ENCODE measurements at places on chromosomes 5 and 9.

- no peak for DNase-seq
These were observed 80.6 kb downstream of the WNK2 start for GRCh38 chr9:93264338-93265125.

- no peak for DNase-seq
These were observed 514.7 kb upstream of the GRIN3A start for GRCh38 chr9:102253099-102253498.

DNA sequence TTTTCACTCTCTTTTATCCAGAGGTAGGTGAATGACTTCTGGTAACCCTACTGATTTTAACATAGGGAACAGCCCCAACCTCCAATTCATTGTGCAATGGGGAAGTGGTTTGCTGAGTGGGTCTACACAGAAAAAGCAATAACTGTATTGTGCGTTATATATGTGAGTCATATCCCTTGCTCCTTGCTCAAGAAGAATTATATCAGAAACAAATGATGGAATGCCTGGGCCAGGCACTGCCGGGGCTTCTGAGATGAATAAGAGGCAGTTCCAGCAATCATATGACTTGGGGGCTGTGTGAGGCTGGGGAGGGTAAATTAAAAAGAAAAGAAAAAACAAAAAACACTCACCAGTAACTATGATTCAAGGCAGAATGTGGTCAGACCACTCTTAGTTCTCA, 79.2 kb upstream of the ABCA1 start:
- no peak for DNase-seq

DNA sequence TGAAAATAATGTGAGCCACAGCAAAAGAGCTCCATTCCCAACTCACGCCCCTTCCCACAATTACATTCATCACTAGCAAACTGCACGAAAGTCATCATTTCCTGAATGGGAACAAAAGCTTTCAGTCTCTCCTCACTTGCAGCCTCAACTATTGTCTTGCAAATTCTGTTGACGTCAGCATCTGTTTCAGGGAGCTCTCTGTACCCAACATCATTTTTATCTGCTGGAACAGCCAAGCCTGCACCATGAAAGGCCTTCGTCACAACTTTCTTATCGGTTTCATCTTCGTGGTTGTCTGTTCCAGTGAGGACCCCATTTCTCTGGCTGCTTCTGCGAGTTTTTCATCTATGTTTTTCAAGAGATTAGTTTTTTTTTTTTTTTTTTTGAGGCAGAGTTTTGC, 14.3 kb upstream of the RNF130 start:
- DNase-seq = no peak

DNA sequence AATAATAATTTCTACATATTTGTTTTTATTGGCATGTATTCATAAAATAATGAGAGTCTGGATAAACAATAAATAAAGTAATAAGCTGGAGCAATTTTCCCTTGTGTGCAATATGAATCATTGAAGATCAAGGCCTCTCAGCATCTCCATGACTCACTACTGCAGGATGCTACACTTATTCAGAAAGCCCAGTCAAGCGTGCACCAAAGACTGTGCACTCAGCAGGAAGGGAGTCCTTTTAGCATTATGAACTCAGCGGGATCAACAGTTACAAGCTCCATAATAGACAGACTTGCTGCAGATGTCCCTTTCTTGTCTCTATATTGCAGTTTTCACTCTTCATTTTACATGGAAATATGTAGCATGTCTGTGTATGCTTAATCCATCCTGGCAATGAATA, 485.3 kb downstream of the CDH9 start:
- DNase-seq = no peak

- DNase-seq = no peak
These were observed 8.7 kb upstream of the CETN3 start for GRCh38 chr5:90418214-90418613.

DNA sequence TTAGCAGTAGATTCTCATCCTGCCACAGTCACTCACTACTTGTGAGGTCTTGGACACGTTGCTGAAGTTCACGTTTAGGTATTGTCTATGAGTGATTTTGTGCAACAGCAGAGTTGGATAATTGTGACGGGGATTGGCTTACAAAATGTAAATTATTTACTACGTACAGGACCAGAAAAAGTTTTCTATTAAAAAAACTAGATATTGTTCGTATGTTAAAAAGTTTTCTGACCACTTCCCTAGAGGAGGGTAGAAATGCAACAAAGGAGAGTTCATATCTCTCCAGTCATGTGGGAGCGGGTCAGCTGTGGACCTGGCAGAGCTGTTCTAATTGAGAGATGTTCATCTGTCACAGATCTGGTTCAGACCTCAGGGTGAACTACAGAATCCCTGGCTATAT, 976.1 kb upstream of the NUDT12 start:
- no peak for DNase-seq

Data from stimulated activated CD8-positive, alpha-beta memory T cell treated with anti-CD3 and anti-CD28 coated beads, Interleukin-7, amount 100 ng/mL, for 24 hours (primary cell).